ENCODE measurements at places on chromosomes 16 and 17.

DNA sequence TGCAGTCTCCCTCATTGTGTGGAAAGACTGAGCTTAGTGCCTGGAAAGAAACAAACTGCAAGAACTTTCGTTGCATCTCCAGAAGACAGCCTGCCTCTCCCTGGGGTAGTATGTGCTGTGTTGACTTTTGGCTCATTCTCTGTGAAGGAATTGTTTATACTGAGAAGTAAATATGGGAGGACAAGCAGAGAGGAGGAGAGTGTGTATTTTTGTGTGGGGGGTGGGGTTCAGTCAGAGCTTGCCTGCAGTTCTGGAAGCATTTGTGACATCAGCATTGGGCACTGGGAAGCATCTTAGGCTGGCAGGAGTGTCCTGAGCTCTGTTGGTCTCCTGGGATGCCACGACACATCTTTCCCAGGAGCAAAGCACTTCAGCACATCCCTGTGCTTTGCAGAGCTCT is 147.9 kb downstream of the HS3ST3B1 start:
- no peak for DNase-seq

- no peak for DNase-seq
These were observed 107.2 kb upstream of the DYNLRB2 start for GRCh38 chr16:80433623-80434022.

DNA sequence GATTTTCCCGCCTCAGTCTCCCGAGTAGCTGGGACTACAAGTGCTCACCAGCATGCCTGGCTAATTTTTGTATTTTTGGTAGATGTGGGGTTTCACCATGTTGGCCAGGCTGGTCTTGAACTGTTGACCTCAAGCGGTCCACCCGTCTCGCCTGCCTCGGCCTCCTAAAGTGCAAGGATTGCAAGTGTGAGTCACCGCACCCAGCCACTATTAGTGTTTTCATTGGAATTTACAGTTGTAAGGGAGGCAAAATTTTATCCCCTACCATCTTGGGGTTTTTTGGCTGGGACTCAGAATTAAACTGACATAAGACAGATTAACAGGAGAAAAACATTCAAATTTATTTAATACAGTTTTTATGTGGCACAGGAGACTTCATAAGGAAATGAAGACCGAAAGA is 12.3 kb upstream of the MYCBPAP start:
- DNase-seq = no peak

- DNase-seq = no peak
These were observed 227.4 kb upstream of the GSE1 start for GRCh38 chr16:85385463-85386331.

GRCh38 chr17:3582915-3583314 is 25.3 kb upstream of the TRPV3 start:
- no peak for DNase-seq

DNA sequence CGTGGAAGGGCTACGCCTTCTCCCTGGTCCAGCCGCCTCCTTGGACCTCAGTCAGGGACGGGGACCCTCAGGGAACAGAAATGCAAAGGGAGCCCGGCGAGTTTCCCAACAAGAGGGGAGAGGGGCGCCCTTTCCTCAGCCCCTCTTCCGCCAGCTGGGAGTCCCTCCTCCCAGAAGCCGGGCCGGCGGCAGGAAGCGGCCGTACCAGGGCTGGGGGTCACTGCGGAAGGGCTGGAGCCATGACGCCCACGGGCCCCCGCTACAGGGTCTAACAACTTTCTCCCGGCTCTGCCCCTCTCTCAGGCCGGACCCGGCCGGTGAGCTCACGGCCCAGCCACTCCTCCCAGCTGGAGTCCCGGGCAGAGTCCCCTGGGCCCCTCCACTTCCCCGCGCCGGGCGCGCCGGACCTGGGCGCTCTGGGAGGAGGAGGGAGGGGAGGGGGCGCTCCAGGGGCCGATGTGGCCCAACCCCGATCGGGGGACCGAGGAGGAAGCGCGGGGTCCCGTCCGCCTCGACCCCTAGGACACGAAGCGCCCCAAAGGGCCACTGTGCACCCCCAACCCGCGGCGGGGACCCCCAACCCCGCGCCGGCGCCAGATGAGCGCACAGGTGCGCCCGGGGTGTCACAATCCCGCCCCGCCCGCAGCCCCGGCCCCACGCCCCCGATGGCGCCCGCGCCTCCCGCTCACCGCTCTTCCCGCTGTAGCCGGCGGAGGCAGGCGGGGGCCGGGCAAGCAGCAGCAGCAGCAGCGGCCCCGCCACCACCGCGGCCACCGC is 578 bp downstream of the PGAP6 start:
- DNase-seq = no peak

DNA sequence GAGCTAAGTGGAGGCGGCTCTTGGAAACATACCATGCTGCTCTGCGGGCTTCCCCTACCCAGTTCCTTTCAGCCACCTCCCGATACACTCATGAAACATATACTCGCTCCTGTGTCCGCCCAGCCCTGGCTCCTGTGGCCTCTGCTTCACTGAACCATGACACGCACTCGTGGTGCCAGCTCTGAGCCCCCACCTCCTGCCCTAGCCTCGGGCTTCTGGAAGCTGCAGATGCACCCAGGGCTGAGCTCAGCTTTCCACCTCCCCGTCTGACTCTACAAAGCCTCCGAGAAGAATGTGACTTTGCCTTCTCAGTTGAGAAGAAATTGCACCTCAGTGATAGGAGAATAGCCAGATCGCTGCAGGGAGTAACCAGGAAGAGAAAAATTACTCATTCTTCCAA is 11.0 kb downstream of the CALB2 start:
- no peak for DNase-seq

DNA sequence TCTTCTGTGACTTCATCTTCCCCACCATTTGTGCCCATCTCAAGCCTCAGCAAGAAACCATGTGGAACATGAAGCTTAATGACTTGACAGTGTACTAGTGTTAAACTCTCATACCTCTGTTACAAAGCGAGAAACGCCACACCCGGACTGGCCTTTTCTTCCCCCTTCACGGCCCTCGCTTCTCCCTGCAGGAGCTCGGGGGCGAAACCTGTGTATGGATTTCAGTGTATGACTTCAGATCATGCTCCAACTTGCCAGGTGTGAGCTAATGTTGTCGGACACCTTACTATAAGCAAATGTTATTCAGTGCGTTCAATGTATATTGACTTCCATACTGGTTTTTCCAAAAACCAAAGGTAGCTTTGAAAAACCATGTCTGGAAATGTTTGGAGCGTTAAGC is 20.1 kb upstream of the SLC5A11 start:
- no peak for DNase-seq

DNA sequence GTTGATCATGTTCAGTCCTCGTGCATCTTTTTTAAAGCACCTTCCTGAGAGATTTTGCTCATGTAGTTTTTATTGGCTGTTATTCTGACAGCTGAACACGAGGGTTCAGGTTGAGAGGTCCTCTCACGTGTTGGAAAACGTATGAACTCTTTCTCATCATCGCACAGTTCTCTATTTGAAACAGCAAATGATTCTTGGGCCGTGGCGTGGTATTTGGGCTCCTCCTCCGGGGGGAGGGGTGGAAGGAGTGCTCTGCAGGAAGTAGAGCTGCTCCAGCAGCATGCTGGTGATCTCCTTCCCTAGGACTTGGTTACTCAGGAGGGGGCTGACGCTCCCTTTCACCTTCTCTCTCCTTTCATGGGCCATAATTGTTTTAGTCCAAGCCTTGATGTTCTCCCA is 70.4 kb downstream of the KSR1 start:
- peak; percentile 55 for DNase-seq

GRCh38 chr16:58442547-58442946 is 50.3 kb downstream of the GINS3 start:
- DNase-seq = no peak

GRCh38 chr16:88854306-88855111 is 2.2 kb downstream of the GALNS start:
- peak; percentile 36 for DNase-seq

DNA sequence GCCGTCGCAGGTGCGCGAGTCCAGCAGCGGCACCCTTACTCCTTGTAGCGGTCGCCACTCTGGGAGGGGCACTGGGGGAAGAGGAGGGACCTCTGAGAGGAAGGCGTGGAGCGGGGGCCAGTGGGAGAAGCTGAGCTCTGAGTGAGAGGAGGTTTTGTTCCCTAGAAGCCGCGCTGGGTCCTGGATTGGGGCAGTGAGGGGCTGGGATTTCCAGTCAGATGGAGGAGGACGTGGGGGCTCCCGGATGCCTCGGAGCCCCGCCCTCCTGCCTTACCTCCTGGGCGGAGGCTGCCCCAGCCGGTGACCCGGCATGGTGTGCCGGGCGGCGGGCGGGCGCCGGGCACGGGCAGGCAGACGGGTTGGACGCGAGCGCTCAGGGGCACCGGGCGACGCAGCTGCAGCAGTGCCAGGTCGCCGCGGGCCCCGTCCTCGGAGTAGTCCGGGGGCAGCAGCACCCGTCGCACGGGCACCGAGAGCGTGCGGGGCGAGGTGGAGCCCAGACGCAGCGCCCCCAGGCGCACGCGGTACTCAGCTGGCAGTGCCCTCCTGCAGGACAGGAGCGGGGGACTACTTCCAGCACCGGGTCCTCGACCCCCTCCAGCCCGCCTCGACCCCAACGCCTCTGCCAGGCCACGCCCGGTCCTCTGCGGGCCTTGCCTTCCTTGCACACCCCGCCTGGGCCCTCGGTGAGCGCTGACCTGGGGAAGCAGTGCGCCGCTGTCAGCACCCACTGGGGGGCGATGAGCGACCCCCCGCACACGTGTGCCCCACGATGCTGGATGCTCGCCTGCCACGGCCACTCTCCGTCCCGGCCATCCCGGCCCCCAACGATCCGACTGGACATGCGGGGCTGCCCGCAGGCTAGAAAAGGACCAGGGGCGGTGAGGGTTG is 2.0 kb downstream of the PRSS33 start:
- DNase-seq = peak; percentile 60

GRCh38 chr17:9575381-9576101 is at the start of gene STX8:
TSS of gene STX8 (minus strand) at chr17:9575820. CDS start at chr17:9575808, 12 bp downstream.
- DNase-seq = peak; percentile 85

DNA sequence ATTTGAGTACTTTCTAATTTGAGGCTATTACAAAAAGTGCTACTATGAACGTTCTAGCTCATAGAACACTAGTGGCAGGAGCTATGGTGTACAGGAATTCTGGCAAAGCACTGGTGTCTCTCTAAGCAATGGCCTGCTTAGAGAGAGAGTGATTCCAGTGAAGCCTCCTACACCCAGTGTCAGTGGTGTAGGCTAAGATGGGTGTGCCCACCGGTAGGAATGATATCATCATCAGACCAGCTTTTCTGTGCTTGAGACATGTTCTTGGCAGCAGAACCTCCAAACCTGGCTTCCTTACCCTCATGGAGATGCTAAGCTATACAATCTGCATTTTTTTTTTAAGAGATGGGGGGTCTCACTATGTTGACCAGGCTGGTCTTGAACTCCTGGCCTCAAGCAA is 370.3 kb downstream of the SOX9 start:
- DNase-seq = no peak

- DNase-seq = no peak
These were observed 17.8 kb downstream of the GJD3 start for GRCh38 chr17:40346765-40347158.

- DNase-seq = peak; percentile 83
These were observed 331 bp upstream of the CCDC92B start for GRCh38 chr17:2749784-2750181.

DNA sequence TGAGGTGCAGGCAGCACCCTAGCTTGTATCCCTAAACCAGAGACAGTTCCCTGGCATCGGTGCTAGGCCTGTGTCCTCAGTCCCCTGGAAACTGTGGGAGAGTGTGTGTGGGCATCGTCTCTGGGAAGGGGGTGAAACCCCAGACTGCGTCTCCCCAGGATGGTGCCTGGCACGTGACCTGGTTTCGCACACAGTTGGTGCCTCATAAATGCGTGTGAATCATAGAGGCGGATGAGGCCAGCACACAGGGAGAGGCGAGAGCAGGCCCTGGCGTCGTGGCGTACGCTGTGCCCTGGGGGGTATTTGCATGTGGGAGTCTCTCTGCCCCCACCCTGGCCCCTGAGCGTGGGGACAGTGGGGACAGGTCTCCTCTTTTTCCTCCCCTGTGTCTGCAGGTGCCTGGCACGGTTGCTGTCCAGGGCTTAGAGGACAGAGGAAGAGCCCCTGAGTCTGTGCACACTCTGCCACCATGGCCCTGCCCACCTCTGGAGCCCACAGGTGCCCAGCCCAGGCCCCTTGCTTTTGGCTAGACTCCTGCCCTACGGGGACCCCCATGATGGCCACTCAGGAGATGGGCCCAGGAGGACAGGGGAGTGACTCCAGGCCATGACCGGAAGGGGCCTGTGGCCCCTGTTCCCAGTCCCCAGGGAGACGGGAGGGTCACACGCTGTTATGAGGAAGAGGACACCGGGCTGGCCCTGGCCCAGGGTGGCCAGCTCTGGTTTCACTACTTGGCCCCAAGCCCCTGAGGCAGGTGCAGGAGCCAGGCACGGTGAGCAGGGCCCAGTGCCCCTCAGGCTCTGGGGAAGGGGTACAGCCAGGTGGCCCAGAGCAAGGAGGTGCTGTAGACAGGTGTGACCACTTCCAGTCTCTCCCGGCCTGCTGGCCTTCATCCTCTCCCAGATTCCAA is 1.3 kb upstream of the FSCN2 start:
- DNase-seq = no peak

DNA sequence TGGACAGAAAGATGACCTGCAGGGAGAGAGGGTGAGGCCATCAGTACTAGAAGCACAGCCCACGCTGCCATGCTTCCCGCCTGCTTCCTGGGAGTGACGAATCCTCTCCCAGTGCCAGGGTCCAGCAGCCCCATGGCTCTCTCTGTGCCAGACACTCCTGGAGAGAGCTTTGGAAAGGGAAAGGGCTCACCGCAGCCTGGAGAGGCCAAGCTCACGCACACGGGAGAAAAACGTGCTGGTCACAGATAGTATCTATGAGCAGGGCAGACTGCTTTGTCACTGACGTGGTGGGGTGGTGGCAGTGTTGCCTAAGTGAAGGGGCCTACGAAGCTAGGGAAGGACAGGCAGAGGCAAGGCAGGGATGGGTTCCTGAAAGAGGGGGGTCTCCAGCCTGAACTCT is 5.4 kb downstream of the WBP2 start:
- no peak for DNase-seq

DNA sequence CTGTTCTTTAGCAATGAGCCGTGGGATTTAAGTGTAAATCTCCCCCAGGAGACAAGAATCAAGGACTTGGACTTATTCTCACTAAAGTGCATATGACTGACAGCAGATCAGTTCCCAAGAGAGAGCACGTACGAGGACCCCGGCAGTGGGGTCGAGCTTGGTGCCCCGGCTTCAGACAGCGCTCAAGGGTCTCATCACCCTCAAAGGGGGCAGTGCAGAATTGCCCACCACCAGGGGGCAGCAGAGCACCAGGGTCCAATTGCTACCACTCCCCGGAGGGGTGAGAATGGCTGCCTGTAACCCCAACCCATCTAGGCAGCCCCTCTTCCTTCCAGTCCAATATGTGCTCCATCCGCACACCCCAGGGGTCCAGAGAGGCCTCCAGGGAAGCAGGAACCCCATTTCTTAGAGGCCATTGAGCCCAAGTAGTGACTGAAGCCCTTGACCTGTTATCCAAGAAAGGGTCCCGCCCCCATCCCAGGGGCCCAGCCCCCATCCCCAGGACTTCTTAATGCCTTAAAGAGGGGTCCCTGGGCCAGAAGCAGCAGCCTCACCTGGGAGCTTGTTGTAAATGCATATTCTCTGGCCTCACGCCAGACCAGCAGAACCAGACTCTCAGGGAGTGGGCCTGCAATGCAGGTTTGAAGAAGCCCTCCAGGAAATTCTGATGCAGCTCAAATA is 86.1 kb downstream of the ZDHHC7 start:
- peak; percentile 68 for DNase-seq
